ENCODE measurements at places on chromosomes 1 and 21.

GRCh38 chr1:242057745-242058115 is 58.8 kb upstream of the MAP1LC3C start:
- no peak for DNase-seq

DNA sequence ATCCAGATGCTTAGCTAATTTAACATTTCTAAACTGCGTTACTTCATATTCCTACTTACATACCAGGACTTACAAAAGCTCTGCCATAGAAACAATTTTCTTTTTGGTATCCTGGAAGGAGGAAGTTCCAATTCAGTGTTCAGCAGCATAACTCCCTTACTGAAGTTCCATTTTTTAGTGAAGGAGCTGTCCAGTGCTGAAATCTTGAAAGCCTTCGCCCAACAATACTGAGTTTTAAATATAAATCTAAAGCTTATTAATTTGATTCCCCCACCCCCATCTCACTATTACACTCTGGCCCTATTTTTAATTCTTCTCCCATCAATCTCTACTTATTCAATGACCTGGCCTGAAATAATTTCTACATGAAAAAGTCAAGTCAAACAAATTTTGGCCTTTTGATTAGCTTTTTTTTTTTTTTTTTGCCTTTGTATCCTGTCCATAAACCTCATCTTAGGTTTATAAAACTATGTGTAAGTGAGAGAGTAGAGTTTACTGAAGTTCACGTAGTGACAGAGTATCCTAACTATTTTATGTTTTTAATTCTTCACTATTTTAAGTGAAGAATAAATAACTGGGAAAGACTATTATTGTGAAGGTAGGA is 323.0 kb upstream of the PLD5 start:
- DNase-seq = no peak

DNA sequence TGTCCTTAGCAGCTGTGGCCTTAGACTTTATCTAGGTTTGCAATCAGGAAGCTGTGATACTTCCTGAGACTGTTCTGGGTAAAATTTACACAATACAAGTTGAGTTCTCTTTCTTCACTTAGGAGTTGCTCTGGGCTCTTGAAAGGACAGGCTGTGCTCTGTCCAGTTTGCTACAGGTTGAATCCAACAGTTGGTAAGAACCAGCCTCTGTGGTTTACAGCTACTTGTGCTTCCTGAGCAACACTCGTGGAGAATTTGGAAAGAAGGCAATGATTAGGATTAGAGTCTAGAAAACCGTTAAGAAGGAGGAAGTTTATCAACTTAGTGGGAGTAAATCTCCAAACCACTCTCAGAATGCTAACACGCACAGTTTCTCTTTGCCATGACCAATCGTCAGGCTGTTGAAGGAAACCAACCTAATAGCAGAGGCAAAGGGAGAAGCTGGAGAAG is 26.8 kb downstream of the GFI1 start:
- DNase-seq = no peak

DNA sequence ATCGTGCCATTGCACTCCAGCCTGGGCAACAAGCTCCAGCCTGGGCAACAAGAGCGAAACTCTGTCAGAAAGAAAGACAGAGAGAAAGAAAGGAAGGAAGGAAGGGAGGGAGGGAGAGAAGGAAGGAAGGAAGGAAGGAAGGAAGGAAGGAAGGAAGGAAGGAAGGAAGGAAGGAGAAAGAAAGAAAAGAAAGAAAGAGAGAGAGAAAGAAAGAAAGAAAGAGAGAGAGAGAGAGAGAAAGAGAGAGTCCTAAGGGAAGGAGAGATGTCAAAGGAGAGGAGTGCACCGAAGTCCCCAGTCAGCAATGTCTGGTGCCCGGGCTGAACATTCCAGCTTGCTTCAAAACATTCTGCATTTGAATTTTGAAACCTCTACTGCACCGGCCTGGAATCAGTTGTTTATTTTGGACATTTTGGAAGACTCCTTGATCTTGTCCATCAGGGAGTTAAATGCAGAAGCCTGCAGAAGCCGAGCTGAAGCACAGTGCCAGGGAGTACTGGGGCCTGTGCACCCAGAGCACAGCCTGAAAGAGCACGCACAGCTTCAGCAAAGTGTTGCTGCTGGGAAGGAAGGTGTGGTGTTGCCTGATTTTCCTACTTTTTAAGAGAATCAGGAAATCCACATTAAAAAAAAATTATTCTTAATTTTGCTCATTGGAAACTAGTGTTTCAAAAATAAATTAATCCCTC is 3.7 kb upstream of the IGSF3 start:
- no peak for DNase-seq

DNA sequence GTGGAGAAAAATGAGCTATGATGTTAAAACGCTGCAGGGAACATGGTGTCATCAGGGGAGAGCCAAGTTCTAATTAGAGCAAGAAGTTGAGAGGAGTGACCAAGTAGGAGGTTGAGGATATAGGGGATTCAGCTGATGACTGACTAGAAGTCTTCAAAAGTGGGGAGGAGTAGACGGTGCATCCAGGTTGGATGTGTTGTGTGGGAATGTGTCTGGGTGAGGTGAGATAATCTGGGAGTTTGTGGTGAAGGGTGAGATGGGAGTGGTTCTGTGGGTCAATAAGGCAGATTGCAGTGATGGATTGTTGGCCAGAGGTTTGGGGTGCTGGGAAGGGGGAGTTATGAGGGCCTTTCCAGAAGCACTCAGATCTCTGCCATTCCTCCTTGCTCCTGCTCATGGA is 72.0 kb upstream of the IRF2BP2 start:
- no peak for DNase-seq

GRCh38 chr1:9922342-9922741 is 12.3 kb upstream of the CTNNBIP1 start:
- DNase-seq = no peak

DNA sequence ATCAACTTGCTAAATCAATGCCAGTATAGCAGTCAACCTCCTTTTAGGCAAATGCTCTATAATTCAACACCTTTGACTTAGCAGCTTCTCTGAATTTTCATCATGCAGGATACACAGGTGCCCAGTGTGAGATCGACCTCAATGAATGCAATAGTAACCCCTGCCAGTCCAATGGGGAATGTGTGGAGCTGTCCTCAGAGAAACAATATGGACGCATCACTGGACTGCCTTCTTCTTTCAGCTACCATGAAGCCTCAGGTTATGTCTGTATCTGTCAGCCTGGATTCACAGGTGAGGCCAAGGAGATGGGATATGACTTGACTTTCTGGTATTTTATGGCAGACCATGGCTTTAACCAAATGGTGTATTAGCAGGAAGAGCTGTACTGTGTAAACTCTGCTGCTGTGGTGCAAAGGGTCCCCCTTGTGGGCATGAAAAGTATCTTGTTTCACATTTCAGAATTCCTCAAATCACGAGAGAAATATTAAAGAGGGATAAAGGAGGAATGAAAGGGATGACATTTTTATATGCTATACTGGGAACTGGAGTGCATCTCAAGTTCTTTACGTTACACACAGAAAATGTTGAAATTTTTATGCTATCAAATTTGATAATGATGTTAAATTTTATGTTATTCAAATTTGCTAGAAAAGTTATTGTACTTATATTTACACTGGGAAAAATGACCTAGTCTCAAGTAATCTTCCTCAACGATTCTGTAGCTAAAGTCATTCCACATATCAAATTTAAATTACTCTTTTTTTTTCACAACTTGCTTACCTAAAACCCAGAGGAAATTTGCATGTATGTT is 88.9 kb downstream of the CRB1 start:
- no peak for DNase-seq

GRCh38 chr1:46128344-46128743 is 4.1 kb downstream of the PIK3R3 start:
- no peak for DNase-seq

DNA sequence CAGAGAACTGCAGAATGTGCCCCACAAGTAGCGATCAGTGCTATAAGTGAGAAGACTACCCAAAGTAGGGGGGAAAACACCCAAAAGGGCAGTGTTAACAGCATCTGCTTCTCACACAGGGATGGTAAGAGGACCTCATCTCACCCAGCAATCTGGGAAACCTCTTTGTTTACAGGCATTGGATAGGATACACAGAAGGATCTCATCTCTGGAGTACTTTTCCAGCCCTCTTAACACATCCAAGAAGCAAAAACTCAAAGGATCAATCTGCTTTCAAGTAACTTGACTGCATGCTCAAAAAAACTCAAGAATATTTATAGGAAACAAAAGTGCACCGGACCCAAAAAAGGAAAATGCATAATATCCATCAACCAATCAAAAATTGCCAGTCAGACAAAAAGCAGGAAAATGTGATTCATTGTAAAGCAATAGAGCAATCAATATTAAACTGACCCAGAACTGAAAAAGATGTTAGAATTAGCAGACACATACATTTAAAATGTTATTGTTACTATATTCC is 311.0 kb upstream of the CXADR start:
- DNase-seq = no peak

GRCh38 chr1:44759077-44759476 is 16.3 kb upstream of the RPS8 start:
- no peak for DNase-seq

DNA sequence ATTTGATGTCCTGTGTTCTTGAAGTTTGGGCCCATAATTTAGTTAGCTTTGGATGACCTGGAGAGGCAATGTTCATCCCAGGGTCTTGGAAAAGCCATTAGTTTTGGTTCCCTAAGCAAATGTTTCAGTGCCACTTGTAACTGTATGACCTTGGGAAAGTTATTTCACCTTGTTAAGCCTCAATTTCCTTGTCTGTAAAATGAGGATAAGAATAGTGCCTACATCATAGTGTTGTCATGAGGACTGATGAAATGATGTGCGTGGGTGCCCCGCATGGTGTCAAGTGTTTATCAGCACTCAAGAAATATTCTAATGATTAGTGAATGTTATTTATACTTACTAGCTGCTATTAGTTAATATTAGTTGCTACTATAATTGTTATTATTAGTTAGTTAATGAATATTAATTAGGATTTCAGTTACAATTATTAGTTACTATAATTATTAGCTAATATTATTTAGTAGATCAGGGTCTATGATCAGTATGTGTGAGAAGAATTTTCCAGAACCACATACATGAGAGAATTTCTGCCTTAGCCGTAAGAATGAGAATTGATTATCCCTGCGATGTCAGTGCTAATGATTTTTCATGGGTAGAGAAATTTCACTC is 1.9 kb downstream of the SH3BGR start:
- DNase-seq = no peak

DNA sequence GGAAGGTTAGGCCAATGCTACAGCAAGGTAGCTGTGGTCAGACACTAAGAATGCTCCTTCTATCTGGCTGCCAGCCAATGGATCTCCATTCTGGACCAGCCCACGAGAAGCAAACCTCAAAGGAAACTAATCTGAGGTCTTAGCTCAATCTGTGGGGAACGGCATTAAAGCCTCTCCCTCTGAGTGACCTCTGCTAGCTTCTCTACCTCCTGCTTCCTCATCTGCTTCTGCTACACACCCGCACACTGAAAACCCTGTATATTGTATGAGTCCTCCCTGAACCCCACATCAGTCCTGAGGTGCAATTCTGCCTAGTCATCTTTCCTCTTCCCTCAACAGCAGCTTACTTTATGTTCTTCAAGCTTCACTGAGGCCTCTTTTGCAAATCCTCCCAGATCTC is 6.9 kb upstream of the GALE start:
- DNase-seq = no peak

DNA sequence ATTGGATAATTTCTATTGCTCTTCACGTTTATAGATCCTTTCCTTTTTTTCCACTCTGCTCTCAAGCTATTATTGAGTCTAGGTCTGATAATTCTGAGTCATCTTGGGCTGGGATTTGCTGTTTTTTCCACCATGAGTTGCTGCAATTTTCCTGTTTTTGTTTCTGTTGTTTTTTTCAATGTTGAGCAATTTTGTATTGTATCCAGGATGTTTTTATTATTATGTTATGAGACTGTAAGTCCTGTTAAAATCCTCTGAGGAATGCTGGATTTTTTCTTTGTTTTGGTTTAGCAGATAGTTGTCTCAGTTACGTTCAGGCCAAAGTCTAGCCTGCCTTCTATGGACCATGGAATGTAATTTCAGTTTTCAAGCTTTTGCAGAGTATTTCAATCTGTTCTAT is 13.0 kb upstream of the SLC35A3 start:
- DNase-seq = no peak

DNA sequence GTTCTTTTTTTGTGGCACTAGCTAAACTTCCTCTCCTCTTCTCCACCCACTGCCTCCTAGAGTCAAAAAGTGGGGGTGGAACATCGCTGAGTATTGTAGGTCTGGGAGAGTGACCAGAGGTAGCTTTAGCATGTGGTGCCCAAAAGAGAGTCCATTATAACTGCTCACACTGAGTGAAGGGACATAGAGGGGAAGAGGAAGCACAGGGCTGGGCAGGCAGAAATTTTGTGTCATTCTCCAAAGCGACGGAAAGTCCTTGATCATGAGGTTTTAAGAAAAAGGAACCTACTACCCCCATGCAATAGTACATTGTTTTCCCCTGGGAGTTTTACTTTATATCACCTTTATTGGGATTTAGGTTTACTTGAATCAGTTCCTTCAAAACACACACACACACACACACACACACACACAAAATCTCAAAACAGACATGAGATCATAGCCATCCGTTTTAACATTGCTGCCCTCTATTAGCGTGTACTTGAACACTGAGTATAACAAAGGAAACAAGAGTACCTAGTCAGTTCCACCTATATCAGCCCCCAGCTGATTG is 4.1 kb downstream of the CD84 start:
- DNase-seq = no peak
